Uterus (tissue), 4 donors: ENCODE measurements at places on chromosomes 2 and 18.

DNA sequence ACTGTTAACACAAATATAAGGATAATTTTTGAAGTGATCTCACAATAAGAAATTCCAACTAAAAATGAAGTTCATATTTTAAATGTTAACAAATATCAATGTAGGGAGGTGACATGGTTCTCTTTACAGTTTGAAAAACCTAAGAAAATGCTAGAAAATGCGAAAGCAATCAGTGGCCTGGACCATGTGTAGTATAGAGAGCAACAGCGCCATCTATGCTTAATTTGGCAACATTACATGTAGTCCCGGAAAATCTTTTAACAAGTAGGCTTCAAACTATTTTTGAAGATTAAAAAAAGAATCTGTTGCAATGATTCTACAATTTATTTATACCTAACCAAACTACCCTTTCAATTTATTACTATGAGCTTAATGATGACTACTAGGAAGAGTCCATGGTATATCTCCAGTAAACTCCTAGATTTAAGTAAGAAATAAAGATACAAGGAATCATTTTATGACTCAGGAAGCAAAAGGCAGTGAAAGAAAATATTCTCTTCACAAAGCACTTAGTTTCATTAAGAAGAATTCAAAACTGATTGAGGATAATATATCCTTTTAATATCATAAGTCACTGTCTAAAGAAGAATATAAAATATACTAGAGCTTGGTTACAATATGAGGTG is 33.3 kb downstream of the NDUFA10 start:
- H3K27me3 ChIP-seq, result no peaks in the 10 kb centered on the region
- H3K27ac ChIP-seq, result peak overlapping the region; percentile 36
- H3K4me3 ChIP-seq, result no peak overlapping the region
- H3K4me1 ChIP-seq, result no peaks in the 10 kb centered on the region

- H3K4me1 ChIP-seq, result no peaks in the 10 kb centered on the region
- H3K27me3 ChIP-seq, result no peaks in the 10 kb centered on the region
- H3K27ac ChIP-seq, result no peak overlapping the region
- H3K4me3 ChIP-seq, result no peak overlapping the region
Observed at GRCh38 chr18:75406491-75407445, 20.7 kb downstream of the SMIM21 start.

GRCh38 chr18:49023271-49023937 is 72.6 kb upstream of the SMAD7 start:
- DNase-seq, result no peak
- H3K36me3 ChIP-seq, result no peaks in the 10 kb centered on the region
- no peak overlapping the region for H3K4me3 ChIP-seq
- no peaks in the 10 kb centered on the region for H3K4me1 ChIP-seq
- no peaks in the 10 kb centered on the region for H3K27me3 ChIP-seq
- no peak overlapping the region for H3K27ac ChIP-seq

GRCh38 chr2:41716497-41716896 is 331.3 kb upstream of the PKDCC start:
- H3K27ac ChIP-seq, result peak overlapping the region; percentile 39
- H3K4me3 ChIP-seq, result no peak overlapping the region
- H3K4me1 ChIP-seq, result no peaks in the 10 kb centered on the region
- no peaks in the 10 kb centered on the region for H3K27me3 ChIP-seq

GRCh38 chr2:2238726-2239269 is 92.3 kb downstream of the MYT1L start:
- DNase-seq, result no peak
- no peaks in the 10 kb centered on the region for H3K27me3 ChIP-seq
- H3K27ac ChIP-seq, result no peak overlapping the region
- no peaks in the 10 kb centered on the region for H3K36me3 ChIP-seq
- no peaks in the 10 kb centered on the region for H3K4me1 ChIP-seq

DNA sequence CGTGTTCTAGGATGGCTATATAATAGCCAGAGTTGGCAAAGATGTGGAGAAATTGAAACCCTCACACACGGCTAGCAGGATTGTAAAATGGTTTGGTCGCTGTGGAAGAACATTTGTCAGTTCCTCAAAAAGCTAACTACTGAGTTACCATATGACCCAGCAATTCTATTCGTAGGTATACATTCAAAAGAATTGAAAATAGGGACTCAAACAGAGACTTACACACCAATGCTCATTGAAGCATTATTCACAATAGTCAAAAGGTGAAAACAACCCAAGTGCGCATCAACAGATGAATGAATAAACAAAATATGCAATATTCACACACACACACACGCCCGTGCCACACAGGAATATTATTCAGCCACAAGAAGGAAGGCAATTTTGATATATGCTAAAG is 98.7 kb downstream of the PLA2R1 start:
- no peaks in the 10 kb centered on the region for H3K27me3 ChIP-seq
- no peak overlapping the region for H3K27ac ChIP-seq
- no peaks in the 10 kb centered on the region for H3K36me3 ChIP-seq
- no peaks in the 10 kb centered on the region for H3K4me1 ChIP-seq
- DNase-seq, result no peak
- H3K4me3 ChIP-seq, result no peak overlapping the region

DNA sequence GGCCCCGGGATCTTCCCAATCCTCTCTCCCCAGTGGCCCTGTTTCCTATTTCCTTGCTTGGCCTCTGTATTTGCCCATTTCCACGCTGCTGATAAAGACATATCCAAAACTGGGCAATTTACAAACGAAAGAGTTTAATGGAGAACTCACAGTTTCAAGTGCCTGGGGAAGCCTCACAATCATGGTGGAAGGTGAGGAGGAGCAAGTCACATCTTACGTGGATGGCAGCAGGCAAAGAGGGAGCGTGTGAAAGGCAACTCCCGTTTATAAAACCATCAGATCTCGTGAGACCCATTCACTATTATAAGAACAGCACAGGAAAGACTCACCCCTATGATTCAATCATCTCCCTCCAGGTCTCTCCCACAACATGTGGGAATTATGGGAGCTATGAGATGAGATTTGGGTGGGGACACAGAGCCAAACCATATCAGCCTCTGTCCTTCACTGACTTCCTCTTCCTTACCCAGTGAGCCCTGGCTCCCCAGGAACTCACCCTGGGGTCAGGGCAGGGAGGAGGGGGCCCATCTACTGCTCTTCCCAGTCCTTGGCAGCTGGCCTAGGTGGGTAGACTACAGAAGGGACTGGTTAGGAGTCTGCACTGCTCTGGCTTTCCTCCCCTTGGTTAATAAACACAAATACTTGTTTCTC is 105.8 kb upstream of the MYCN start:
- H3K27ac ChIP-seq, result no peak overlapping the region
- no peaks in the 10 kb centered on the region for H3K36me3 ChIP-seq
- no peaks in the 10 kb centered on the region for H3K4me1 ChIP-seq
- DNase-seq, result no peak

DNA sequence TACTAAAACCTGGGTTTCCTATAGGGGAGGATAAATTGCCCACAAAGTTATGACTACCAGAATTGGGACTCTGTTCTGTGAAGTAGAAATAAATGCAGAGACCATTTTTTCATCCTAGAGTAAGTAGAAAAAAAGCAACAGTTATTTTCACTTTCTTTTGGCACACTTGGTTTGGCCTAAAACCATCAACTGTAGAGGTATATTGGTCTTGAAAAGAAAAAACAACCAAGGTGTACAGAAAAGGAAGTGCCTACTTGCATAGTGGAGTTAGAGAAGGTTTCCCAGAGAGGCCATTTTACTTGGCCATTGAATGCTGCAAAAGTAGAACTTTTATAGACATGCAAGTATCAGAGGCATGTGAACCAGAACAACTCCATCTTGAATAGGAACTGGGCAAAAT is 89.4 kb upstream of the TACR1 start:
- H3K27ac ChIP-seq, result no peak overlapping the region
- no peaks in the 10 kb centered on the region for H3K36me3 ChIP-seq
- no peak for DNase-seq
- H3K27me3 ChIP-seq, result no peaks in the 10 kb centered on the region
- H3K4me1 ChIP-seq, result no peaks in the 10 kb centered on the region
- H3K4me3 ChIP-seq, result no peak overlapping the region

DNA sequence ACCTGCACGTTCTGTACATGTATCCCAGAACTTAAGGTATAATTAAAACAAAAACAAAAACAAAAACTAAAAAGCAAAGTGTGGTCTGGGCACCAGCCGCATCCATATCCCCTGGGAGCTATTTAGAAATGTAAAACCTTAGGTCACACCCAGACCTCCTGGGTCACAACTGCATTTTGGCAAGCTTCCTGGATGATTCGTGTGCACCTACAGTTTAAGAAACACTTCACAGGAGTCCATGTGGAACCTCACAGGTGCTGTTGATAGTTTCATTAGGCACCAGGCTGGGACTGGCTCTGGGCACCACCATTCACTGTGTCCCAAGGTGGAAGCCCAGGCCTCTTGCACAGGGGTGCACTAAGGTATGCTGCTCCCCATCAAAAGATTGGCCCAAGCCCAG is 103.6 kb upstream of the BOD1L2 start:
- H3K4me1 ChIP-seq, result no peaks in the 10 kb centered on the region
- H3K27ac ChIP-seq, result no peak overlapping the region
- H3K4me3 ChIP-seq, result no peak overlapping the region
- no peak for DNase-seq

- no peak overlapping the region for H3K27ac ChIP-seq
- H3K4me1 ChIP-seq, result no peaks in the 10 kb centered on the region
- H3K36me3 ChIP-seq, result no peaks in the 10 kb centered on the region
Observed at GRCh38 chr2:30949435-30949834, 142.2 kb upstream of the CAPN13 start.

DNA sequence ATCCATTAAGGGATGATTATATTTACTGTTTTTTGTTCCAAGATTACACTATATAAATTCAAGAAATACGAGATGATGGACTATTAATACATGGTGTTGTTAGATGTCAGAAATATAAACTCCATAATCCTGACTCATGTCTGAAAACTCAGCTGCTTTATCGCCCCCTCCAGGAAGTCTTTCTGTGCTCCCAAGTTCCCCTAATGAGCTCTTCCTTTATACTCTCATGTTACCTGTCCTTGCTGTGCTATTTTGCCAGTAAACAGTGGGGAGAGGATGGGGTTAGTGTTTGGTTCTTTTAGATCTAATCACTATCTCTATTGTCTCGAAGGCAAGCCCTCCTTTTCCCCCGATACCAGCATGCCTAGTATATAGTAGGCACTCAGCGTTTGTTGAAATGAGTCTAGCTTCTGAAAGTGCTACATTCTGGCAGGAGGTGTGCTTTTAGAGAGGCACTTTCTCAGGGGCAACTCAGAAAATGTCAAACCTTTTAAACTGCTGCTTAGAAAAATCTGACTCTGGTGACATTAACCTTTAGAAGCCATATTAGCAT is 21.4 kb upstream of the BARD1 start:
- no peak for DNase-seq
- H3K4me3 ChIP-seq, result no peak overlapping the region
- no peak overlapping the region for H3K27ac ChIP-seq

DNA sequence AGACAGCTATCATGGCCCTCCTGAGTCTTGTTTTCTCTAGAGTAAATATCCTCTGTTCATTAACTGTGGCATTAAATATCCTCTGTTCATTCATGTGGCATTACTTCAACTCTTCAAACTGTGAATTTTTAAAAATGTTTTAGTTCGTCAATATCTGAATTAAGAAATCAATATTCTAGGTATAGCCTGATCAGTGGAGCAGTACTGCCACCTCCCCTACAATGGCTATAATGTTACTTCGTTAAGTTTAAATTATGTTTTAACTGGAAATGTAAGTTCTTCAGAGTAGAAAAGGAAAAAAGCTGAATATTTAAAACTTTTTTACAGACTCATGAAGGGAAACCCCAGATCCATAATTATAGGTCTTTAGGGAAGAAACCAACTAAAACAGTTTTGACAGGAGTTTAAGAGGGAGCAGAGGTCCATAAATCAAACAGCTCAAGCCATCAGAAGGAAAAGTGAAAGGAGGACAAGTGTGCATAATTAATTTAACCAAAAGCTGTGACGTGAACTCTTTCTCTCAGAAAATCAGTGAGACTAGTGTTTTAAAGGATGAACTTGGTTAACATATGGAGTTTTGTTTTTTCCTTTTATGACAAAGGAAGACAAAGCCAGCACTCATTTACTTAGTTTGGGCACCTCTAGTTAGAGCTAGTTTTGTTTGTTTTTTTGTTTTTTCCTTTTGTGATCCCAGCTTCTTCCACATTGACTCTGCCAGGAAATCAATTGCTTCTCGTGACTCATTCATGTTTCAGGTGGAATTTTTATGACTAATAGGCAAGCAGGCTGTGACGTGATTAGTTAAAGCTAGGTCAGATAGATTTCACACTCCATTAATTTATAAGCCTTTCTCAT is 44.9 kb downstream of the RBBP8 start:
- H3K27me3 ChIP-seq, result no peaks in the 10 kb centered on the region
- DNase-seq, result no peak
- peak overlapping the region; percentile 70 for H3K27ac ChIP-seq
- no peaks in the 10 kb centered on the region for H3K4me1 ChIP-seq
- no peaks in the 10 kb centered on the region for H3K36me3 ChIP-seq
- H3K4me3 ChIP-seq, result no peak overlapping the region

- no peaks in the 10 kb centered on the region for H3K36me3 ChIP-seq
- no peak overlapping the region for H3K27ac ChIP-seq
- no peak overlapping the region for H3K4me3 ChIP-seq
- no peaks in the 10 kb centered on the region for H3K4me1 ChIP-seq
- no peaks in the 10 kb centered on the region for H3K27me3 ChIP-seq
Observed at GRCh38 chr2:147663153-147663961, 181.5 kb upstream of the ACVR2A start.

GRCh38 chr2:166375195-166375735 is 479 bp downstream of the SCN9A start:
- no peak for DNase-seq
- H3K4me3 ChIP-seq, result peak overlapping the region; percentile 48
- no peaks in the 10 kb centered on the region for H3K4me1 ChIP-seq
- no peak overlapping the region for H3K27ac ChIP-seq
- no peaks in the 10 kb centered on the region for H3K27me3 ChIP-seq
- H3K36me3 ChIP-seq, result no peaks in the 10 kb centered on the region

DNA sequence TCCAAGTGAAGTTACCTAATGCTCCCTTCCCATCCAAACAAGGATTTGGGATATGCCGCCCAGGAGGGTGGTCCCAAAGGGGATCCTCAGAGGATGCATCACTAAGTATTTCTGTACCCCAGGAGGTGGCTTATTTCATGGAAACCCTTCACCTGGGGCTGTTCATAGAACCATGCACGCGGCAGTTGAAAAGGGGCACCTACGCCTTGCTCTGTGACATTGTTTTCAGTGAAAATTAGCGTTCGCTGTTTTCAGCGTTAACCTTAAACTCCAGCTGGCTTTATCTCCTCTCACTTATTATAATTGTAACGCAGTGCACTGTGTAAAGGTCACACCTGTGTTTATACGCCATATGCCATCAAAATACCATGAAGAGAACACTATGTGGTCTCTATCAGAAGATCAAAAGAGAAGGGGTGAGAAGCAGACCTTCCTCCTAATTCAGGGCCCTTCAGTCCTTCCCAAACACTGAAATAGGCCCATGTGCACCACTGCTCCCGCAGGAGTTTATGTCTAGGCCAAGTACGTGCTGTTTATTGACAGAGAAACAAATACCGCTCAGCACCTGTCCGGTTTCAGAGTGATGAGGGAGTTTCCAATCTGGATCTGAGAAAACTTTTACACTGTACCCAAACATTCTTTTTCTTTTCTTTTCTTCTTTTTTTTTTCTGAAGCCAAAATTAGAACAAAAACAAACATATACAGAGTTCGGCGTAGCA is 162.1 kb downstream of the BCL2 start:
- H3K27ac ChIP-seq, result peak overlapping the region; percentile 93
- no peak overlapping the region for H3K4me3 ChIP-seq
- peaks cover 3% of the 10 kb centered on the region for H3K4me1 ChIP-seq
